ENCODE measurements at places on chromosomes 2 and 18.

DNA sequence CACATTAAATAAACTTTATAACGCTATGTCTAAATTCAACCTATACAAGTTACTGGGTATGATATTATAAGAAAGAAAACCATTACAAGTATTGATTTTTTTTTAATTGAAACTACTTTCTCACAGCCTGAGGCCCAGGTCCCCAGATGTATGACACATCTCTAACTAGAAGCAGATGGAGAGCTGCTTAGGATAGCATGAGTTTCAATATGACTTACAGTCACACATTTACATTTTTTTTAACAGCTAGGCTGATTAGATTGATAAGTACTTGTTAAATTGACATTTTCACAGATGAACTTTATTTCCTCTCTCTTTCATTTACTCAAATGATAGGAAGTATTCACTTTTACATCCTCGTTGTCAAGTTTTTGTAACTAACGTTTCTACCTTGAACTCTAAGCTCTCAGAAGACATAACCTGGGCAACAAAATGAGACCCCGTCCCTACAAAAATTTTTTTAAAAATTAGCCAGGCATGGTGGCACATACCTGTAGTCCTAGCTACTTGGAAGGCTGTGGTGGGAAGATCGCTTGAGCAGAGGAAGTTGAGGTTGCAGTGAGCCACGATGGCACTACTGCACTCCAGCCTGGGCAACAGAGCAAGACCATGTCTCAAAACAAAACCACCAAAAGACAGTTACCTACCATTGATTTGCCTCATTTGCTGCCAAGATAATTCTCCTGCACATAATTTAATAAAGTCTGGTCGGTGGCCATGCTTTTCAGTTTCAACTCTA lies 52.4 kb downstream of the STK39 start:
- DNase-seq = no peak

GRCh38 chr2:67922080-67922785 lies 140.6 kb downstream of the C1D start:
- DNase-seq = no peak

DNA sequence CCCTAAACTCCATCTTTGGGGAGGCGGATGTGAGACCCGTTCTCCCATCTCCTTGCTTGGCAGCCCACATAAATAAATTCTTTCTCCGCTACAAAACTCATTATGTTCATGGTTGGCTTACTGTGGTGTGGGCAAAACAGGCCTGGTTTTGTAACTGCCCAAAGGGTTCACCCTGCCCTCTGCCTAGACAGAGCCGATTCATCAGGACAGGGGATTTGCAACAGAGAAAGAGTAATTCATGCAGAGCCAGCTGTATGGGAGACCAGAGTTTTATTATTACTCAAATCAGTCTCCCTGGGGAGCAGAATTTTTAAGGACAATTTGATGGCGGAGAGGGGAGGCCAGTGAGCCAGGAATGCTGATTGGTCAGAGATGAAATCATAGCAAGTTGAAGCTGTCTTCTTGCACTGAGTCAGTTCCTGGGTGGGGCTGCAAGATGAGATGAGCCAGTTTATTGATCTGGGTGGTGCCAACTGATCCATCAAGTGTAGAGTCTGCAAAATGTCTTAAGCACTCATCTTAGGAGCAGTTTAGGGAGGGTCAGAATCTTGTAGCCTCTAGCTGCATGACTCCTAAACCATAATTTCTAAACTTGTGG lies 8.4 kb upstream of the RNF125 start:
- DNase-seq = no peak

DNA sequence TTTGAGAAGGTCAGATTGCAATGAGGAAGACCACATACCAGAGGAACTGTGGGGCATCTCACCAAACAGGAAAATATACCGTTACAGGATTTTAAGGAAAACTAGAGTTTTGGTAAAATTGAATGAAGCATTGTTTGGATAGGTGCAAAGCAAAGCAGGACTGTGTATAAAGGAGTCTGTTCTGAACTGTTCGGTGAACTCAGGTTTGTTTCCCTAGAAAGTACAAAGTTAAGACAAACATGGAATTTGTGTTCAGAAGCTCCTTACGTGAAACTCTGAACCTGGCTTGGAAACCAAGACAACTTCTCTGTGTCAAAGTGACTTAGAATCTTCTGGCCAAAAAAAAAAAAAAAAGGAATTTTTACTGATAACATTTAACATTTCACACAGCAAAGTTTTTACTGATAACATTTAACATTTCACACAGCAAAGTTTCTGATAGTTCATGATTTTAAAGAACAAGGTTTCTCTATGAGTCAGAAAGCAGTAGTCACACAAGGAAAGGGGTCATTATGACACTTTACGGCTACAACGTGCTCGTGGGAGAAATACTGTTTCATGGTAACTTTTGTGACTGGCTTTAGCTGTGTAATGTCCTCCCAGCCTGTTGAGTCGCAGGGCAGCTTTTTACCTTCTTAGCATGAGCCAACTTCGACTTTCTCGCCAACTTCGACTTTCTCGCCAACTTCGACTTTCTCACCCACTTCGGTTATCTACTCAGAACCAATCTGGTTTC lies 21.2 kb upstream of the TET3 start:
- no peak for DNase-seq

- DNase-seq = no peak
These were observed 217.7 kb downstream of the LRRTM1 start for GRCh38 chr2:80086831-80087230.

DNA sequence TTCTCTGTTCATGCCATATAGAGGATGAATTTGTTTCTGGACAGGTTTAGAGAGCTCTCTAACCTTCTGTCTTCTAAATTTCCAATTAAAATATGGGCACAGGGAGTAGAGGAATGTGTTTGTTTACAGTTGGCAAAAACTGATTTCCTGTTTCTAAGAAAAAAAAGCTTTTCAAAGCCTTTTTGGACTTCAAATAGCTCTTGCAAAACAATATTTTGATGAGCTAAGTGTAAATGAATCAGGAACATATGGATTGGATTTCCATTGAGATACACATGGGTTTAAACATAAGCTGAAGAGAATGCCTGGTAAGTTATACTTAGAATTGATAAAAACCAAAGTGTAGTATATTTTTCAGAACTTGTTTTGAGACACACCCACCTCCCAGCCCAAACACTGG lies 677.5 kb downstream of the NYAP2 start:
- no peak for DNase-seq

DNA sequence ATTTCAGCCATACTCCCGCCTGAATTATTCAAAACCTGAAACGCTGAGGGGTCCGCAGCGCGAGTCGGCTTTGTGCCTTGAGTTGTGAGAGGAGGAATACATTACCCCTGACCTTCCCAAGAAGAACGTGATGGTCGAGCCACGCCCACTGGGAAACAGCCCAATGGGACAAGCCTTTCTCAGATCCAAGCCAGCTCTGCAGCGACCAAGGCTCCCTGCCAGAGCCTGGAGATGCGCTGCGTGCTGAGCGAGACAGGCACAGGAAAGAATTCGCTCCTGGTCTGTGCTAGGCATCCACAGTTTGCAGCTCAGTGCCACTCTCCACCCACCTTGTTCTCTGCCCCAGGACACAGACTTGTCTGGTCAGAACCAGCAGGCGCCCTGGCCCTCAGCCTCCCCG lies 74.1 kb upstream of the GLI2 start:
- DNase-seq = no peak

GRCh38 chr2:146762786-146763185 lies 1082.0 kb upstream of the ACVR2A start:
- no peak for DNase-seq

- no peak for DNase-seq
These were observed 207.4 kb downstream of the TCF4 start for GRCh38 chr18:55380589-55380988.

- no peak for DNase-seq
These were observed 31.3 kb downstream of the SETBP1 start for GRCh38 chr18:44712025-44712424.

DNA sequence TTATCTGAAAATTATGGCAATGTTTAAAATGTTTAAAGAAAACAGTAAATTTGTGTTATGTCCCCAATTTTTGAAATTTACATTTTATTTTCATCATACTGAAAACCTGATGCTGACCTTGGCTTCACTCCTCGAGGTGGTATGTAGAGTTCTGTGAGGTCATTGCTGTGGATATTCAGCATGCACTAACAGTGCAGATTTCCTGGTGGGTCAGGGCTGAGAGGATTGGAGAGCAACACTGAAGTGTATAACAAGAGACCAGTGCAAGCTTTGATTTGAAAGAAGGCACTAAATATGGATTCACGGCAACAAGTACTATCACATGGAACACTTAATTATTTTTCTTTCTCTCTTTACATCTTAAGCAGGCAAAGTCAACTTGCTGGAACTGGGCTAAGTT lies 134.1 kb downstream of the SLC8A1 start:
- no peak for DNase-seq

DNA sequence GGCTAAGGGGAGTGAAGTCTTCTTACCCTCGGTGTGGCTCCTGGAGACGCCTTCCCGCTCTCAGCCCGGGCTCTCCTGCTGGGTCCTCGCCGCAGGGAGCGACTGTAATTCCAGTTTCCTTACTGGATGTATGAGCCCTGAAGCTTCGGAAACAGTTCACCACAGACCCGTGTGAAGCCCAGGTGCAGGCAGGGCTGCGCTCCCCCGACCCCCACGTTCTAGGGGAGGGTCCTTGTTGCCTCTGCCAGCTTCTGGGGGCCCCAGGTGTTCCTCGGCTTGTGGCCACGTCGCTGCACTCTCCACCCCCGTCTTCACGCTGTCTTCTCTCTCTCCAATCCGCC lies 5.1 kb upstream of the ASB1 start:
- DNase-seq = no peak

DNA sequence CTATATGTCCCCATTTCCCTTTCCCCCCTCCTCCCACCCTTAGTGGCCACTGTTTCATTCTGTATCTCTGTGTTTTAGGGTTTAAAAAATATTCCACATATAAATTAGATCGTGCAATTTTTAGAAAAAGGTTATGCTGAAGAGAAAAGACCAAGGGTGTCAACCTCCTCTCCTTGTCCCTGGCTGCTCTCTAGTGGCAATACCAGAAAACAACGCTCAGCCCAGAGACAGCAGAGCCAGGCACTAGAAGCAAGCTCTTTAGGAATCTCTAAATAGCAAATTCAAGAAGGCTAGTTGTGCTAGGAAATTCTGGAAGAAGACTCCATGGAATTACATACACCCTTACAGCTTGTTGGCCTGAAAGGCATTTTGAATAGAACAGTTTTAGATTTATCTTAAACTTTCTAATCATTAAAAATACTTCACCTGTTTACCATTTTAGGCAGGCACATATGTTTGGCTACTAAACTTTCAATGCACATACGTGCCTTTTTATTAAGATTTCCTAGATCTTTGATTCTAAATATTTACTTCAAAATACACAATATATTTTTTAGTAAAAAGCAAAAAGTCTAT lies 35.1 kb upstream of the RASGRP3 start:
- DNase-seq = peak; percentile 11

All from activated T-helper 1 cell treated with anti-CD3 and anti-CD28 coated beads, Interleukin-2, amount 50 U/mL, for 16 hours (primary cell).